NCI-H1048 (cell line): ENCODE measurements at places on chromosomes 13 and 19.

- peak; percentile 22 for DNase-seq
These were observed 330.3 kb upstream of the MIR17HG start for GRCh38 chr13:91017031-91017668.

DNA sequence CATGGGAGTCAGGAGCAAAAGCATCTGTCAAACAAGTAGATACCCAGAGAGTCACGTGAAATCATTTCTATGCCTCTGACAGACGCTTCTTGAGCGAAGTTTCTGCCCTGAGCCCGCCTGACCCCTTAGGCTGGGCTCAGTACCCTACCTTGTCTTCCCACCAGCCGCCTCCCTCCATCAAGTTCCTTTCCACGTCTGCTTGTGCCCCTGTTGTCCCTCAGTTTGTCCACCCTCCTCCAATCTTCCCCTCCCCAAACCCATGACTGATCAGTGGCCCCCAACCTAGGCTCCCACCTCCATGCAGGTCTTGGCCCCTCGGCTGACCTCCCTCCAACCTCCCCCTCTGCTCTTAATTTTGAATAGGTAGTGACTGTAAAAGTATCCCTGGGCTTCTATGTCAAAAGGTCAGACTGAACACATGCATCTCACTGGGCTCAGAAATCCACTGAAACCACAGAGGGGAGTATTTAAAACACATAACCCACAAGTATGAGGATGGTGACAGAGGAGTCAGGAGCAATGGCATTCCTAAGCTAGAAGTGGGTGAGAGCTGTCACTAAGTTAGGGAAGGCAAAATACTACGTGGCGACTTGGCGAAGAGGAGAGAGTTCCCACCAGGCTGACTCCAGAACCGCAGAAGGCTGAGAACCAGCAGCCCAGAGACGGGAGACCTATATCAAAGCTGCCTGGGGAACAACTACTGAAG is 1.7 kb upstream of the ZNF446 start:
- no peak for DNase-seq

DNA sequence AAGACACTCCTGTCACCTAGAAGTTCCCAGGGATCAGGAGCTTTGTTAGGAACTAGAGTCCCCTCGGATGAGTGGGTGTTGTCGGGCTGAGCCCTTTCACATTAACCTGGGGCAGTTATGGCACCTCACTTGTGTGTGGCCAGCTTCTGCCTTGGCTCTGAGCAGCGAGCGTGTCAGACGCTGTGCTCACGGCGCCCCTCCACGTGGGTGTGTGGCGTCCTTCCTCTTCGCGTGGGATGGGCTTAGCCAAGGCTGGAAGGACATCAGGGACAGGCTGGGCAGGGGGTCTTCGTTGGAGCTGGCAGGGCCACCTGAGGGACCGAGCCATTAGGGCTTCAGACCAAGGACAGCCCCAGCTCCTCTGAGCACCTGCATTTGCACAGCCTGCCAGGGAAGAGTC is 23.4 kb downstream of the DOT1L start:
- DNase-seq: no peak

DNA sequence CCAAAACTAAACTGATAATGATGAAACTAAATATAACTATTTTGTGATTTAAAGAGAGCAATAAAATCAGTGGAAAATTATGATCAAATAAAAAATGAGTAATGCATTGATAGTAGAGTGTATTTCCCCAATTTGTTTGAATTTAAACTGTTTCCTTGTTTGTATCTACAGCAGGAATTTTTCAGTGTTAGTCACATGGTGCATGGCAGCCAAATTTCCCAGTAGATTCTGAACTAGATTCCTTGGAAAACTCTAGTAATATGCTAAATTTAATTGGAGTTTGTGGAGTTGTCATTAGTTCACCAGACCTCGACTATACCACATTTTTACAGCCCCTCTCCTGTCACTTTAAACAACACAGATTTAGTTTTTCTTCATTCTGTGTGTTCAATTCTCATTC is 156.2 kb downstream of the PCCA start:
- no peak for DNase-seq

DNA sequence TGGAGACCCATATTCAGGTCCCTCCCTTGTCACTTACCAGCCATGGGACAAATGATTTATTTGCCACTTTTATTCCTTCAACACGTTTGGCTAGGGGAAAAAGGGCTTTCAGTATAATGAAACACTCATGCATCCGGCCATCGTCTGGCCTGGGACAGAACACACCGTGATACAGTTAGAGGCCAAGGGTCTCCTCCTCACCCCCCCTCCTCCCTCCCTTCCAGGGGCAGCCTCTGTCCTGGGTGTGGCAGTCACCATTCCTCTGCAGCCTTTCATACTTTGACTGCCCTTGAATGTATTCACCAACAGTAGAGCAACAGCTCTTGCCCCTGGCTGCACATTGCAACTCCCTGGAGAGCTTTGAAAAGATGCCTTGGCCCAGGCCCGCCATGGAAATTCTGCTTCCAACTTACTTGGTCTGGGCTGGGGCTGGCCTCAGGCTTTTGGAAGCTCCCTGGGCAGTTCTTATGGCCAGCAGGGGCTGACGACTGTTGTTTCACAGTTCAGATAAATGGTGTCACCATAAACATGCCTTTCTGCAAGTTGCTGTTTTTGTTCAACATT is 3.0 kb downstream of the PAK4 start:
- DNase-seq: no peak
